SIG-M5 (cell line): ENCODE measurements at places on chromosomes 4 and X.

- DNase-seq = no peak
Measured at GRCh38 chrX:312621-313331, 5.8 kb downstream of the GTPBP6 start.

DNA sequence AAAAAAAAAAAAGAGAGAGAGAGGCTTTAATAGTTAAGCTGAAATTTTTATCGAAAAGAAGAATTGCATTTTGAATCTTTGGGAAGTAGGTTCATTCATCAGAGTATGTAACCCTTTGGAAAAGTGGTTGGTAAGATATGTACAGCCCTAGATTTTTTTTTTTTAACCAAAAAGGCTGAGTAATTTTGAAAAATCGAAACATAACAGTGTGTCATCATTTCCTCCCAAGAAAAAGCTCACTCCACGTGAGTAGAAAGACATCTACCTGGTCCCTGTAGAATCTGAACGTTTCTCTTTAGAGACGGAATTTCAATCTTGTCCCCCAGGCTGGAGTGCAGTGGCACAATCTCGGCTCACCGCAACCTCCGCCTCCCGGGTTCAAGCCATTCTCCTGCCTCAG, 16.2 kb downstream of the SHOX start:
- no peak for DNase-seq

GRCh38 chrX:1398431-1399340, 6.8 kb upstream of the SLC25A6 start:
- DNase-seq = no peak

- no peak for DNase-seq
Measured at GRCh38 chr4:176584031-176584606, 208.6 kb downstream of the VEGFC start.

- no peak for DNase-seq
Measured at GRCh38 chrX:131802836-131803626, 220.1 kb upstream of the STK26 start.

- DNase-seq = no peak
Measured at GRCh38 chrX:69565247-69565815, 50.6 kb upstream of the EDA start.

- DNase-seq = no peak
Measured at GRCh38 chr4:39450618-39451017, 8.1 kb downstream of the RPL9 start.

GRCh38 chr4:138663883-138664282, 351.7 kb upstream of the NOCT start:
- DNase-seq = no peak

GRCh38 chrX:530726-531610, 99.6 kb upstream of the SHOX start:
- no peak for DNase-seq

DNA sequence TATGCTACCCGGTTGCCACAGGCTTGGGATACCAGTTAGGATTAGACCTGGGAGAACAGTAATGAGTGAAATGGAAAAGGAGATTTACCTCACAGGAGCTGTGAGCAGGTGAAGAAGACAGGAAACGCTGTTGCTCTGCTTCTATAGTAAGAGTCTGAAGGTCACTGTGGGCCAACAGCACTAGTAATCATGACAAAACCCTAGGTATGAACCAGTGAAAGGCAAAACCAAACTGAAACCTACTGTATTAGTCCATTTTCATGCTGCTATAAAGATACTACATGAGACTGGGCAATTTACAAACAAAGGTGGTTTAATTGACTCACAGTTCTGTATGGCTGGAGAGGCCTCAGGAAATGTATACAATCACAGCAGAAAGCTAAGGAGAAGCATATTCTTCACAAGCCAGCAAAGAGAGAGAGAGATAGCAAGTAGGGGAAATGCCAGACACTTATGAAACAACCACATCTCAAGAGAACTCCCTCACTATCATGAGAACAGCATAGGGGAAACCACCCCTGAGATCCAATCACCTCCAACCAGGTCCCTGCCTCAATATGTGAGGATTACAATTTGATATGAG, 736.7 kb upstream of the INTU start:
- no peak for DNase-seq

GRCh38 chrX:132367984-132368383, 120.9 kb downstream of the MBNL3 start:
- no peak for DNase-seq

DNA sequence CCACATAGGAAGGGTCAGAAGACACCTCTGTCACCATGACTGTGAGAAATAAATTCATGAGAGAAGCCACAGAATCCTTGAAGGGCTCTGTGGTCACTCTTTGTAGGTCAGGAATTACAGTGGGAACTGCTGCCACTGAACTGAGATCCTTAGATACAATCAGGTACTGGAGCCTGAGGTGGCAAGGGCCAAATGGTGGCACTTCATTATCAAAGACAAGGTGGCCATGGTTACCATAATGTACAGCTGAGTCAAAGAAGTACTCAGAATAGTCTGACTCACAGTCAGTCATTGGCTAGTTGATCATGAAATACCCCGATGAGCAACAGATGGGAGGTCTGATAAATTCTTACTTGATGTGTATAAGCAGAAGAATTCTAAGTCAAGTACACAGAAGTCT, 131.9 kb downstream of the RTL3 start:
- DNase-seq = no peak

- no peak for DNase-seq
Measured at GRCh38 chr4:185740471-185740873, 71.5 kb downstream of the SORBS2 start.

DNA sequence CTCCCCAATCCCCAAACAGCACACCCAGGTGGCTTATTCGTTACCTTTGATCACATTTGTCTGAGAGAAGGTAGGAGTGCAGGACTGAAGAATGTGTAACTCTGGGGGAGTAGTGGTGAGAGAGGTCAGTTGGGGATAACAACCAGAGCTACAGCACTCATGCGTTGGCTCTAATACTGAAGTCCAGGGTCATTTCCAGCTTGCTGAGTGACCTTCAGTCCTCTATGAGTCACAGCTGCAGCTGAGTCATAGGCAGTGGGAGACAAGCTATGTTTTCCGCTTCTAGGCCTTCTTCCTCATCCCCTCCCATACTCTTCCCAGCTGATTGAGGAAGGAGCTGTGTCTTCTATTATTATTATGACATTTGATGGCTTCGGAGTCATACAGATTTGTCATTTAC, 31.6 kb upstream of the CT47C1 start:
- DNase-seq = no peak

- DNase-seq = peak; percentile 34
Measured at GRCh38 chr4:152643153-152644035, 36.4 kb downstream of the TMEM154 start.

GRCh38 chr4:7396186-7396910, 38.4 kb downstream of the PSAPL1 start:
- DNase-seq = no peak

- DNase-seq = no peak
Measured at GRCh38 chr4:76969495-76969894, 19.9 kb downstream of the SEPTIN11 start.

DNA sequence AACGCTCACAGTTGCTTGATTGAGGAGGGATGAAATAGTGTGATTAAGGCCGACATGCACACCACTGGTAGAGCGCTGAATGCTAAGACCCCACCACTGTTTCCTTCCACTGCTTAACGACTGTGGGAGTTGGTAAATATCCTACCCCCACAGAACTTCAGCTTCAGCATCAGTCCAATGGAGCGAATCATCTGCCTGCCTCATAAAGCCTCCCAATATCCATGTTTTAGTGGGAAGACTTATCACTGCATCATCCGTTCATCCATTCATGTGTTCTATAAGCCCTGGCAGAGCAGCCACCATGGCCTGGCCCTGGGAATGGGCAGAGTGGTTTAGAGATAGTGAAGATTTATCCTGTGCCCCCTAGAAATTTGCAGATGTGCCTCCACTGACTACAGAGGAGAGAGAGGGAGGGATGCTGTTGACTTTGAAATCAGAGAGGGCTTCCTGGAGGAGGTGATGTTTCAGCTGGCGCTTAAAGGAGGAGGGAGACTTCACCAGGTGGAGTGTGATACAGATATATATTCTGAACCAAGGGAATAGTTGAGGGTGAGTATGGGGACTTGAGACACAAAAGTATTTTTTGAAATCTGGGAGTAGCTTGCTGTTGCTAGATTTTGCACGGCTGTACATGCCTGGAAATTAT, 71.9 kb upstream of the STX18 start:
- no peak for DNase-seq

DNA sequence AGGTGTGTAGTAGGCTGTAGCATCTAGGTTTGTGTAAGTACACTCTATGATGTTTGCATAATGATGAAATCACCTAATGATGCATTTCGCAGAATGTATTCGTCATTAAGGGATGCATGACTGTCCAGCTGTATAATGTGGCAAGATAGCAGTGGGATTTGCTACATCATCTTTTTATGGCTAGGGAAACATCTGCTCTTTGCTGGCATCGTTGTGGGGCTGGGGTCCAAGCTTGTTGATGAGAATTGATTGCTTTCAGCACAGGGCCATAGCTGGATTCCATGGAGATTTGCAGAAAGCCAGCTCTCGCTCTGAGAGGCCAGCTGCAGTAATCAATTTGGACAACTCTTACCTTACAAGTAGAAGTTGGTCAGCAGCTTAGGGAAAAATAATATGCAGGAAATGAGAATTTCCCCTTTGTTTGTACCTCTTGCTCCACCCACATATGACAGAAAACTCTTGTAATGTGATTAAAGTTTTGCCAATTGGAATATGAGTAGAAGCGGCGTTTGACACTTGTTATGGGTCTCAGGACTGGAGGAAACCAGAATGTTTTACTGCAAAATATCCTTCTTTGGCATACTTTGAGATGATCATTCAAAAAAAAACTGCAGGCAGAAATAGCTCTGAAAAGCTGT, 310.5 kb downstream of the RAPGEF2 start:
- no peak for DNase-seq

GRCh38 chrX:109840585-109840984, 107.5 kb upstream of the ACSL4 start:
- peak; percentile 72 for DNase-seq

DNA sequence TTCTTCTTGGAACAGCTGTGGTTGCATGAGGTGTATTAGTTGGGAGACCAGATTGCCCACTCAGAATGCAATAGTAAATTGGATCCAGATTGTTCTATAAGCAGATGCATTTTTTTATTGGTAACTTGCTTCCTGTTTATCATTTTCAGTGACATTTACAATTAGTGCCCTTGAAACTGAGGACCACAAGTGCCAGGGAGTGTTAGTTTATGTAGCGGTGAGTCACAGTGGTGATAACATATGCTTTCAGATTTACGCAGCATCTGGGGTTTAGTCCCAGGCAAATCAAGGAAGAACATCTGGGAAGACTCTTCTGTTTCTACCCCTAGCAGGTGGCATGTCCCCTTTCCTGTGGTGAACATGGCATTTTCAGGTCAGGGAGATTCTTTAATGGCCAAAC, 24.1 kb downstream of the FRMPD4 start:
- DNase-seq = no peak

DNA sequence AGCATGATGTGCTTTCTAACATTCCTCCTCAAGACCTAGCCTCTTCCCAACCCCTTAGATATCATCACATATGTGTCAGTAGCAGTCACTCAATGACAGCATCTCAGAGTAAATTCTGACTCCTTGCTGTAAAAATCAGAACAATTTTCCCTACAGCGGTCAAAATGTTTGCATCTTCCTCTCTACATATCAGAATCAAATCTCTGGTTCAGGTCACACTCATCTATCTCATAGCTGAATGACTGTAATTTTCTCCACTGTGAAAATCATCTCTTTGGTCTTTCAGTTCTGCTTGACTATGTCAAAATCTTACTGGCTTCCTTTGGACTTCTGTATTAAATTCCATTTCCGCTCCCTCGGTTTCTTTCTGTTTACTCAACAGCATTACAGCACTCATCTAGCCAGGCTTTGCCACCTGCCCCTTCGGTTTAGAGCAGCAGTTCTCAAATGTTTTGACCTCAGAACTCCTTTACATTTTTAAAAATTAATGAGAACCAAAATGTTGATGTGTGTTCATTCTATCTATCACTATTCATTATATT, 57.3 kb downstream of the AGA start:
- DNase-seq = no peak

DNA sequence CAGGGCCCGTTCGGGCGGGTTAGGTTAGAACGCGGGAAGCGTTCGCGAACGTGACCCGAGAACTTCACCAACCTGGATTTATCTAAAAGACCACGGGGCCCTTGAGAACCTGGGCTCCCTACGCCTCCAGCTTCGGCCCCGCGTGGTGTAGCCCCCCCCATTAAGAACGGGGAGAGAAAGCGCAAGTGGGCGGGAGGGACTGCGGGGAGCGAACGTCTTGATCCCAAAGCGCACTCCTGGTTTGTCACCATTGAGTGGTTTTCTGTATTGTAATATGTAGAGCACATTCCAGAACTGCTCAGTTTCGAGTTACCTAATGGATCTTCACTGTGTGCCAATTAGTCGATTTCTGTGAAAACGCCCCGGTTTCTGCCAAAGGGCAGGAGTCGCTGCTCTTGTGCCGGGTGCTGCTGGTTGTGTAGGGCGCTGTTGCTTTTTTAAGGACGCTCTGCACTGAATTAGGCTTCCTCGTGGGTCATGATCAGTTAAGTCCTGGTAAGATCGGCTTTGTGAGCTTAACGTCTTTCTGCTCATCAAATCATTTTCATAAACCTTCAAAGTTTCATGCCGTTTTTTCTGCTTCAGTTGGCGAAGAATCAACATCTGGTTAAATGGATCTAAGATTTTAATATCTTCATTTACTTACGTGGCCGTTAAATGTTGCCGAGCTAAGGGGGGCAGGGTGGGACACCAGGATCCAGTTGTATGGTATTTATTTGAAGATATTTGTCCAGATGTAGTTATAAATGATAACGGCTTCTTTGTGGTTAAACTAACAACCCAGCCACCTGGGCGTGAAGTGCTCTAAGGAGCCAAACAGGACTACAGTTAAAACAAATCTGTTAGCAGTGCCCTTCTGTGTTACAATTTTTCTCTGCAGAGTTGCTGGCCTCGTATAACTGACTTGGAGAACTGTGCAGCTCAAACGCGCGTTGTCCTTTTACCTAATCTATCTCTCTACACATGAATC, 809 bp downstream of the MND1 start:
- DNase-seq = peak; percentile 46

GRCh38 chr4:184850431-184851199, 24.8 kb upstream of the ACSL1 start:
- no peak for DNase-seq

DNA sequence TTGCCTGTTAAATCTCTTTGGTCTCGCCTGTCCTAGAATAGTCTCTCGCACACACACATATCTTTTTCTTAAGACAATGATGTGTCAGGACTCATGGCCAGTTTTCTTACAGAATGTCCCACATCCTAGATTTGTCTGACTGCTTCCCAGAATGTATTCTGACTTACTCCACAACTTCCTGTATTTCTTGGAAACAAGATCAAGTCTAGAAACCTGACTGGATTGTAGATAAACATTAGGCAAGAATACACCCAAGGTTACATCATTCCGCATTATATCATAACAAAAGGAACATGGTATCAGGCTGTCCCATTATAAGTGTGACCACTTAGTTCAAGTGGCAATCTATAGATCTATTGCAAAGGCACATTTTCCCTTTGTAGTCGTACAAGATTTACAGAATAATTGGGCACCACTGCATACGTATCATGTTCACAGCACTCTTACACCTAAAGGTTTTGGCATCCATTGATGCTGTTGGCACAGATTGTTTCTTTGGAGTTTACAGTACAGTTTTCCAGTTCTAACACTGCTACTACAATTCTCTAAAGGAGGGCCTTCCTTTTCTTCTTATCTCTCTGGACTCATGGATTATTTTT, 56.4 kb downstream of the FBXW7 start:
- DNase-seq = no peak
